T-helper 2 cell (primary cell): ENCODE measurements at places on chromosomes 16 and 17.
A peak's percentile ranks its signal among the peaks of the same experiment; 100 is the strongest.

DNA sequence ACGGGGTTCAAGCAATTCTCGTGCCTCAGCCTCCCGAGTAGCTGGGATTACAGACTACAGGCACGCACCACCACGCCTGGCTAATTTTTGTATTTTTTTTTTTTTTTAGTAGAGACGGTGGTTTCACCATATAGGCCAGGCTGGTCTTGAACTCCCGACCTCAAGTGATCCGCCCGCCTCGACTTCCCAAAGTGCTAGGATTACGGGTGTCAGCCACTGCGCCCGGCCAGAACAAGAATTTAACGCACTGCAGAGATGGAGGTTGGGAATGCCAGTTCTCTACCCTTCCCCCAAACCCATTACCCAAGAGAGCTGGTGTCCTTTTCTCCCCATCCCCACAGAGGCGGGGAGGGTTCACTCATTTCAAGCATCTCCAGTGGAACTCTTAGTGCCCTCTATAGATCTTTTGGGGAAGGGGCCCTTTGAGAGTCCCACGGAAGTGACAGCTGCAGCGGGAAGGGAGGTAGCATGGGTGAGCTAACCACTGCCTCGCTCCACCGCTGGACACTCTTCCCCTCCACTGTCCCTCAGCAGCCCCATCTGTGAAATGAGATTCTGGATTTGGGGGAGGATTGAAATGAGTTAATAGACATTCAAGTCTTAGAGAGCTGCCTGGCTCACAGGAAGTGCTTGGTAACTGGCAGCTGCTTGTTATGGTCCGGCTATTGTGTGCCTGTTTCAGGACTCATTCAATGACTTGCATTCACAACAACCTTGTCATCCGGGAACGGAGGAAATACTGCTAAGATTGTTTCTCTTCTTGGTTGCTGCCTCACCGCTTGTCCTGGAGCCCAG is 3.5 kb upstream of the UBALD2 start:
- no peak for DNase-seq

GRCh38 chr17:77354670-77355455 is 214.1 kb downstream of the SEC14L1 start:
- no peak for DNase-seq

GRCh38 chr17:72488555-72489271 is 367.9 kb downstream of the SOX9 start:
- DNase-seq, result no peak

- DNase-seq, result peak; percentile 83
These were observed at the start of gene SEPTIN1 for GRCh38 chr16:30382111-30382881. Gene SEPTIN1 (minus strand): TSS chr16:30382561. CDS start chr16:30382542, 19 bp downstream.

DNA sequence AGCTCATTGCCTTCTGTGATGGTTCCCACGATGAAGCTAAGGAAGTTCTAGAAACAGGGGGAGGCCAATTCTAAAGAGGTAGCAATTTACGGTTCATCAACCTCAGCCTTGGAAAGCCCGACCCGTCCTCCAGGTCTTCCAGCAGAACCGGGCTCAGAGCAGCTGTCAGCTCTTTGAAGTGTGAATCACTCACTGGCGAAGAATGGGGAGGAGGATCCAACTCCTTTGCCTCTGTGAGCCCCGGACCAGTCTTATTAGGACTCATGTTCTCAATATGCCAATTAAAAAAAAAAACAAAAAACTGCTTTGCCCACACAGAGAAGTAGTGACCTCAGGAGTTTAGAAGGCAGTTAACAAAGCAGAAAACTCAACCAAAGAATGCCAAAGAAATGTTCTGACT is 31.4 kb downstream of the STX8 start:
- DNase-seq, result no peak

GRCh38 chr17:82098939-82099763 is 1.1 kb upstream of the FASN start:
- DNase-seq, result no peak

GRCh38 chr16:81651758-81652718 is 127.1 kb upstream of the PLCG2 start:
- no peak for DNase-seq

DNA sequence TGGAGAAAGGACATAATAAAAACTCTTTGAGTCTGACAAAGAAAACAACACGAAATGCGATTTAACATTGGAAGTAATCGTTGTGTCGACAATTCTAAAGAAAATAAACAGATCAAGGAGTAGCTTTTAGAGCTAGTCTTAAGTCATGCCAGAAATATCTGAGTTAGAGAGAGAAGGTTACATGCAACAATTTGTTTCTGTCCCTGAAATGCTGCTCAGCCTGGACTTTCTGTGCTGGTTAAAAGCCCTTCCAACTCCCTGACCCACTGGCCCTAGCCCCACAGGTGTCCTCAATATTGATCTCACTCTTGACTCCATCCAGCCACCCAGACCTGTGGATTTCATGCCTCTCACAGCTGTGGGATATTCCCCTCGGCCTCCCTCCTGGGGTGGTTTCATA is 33.2 kb upstream of the TEX2 start:
- no peak for DNase-seq

DNA sequence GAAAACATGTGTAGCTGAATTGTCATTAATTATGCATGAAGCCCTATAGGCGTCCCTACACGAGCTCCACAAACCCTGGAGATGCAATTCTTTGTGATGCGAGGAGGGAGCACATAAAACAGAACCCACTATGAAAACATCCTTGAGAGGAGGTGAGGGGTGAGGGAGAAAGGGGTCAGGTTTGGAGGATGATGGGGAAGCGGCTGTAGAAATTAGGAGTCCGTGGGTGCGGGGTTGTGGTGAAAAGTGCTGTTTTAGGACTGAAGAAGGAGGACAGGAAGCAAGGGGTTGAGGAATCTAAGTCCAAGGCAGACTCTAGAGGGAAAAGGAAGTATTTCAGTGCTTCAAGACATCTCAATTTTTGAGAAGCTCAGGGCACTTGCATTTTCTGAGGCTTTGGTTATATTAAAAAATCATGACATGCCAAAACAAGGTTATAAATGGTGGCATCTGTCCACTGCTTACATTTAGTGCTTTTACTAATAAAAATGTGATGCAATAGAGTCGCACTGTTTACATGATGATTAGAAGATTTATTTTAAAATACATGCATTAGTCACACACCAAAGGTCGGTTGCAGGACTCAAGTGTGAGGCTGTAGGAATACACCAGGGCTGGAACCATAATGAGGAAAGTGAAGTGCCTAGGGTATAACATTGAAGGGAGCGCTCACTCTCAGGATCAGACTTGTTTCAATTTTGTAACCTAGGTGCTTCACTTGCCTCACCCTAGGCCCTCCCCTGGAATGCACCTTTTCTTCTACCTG is 379.5 kb downstream of the HS3ST4 start:
- DNase-seq, result no peak

DNA sequence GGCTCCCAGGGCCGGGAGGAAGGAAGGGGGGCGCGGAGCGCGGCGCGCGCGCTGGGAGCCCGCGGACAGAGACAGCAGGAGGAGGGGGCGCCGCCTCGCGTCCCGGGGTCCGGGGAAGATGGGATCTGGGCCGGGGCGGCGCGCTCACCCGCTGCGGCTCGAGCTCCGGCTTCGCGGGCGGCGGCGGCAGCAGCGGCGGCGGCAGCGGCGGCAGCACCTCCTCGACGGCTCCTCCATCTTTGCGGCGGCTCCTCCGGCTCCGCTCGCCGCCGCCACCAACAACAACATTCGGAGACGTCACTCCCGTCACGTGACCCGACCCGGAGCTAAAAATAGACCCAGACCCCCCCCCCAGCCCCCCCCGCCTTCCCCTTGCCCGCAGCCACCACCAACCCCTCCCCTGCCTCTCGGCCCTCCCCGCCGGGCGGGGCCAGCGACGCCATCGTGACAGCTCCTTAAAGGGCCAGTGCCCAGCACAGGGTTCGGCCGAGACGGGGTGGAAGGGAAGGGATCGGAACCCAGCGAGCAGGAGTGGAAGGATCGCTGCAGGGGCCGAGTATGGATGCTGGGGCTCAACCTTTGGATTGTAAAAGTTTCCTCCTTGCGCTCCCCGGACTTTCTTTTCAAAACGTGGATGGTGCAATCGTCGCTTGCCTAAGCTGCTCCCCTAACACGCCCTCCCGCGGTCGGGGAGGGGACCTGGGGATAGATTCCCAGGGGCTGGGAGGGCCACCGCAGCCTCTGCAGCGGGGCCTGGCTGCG is at the start of gene HDAC5:
HDAC5 (minus strand) TSS at position 286 of the 762 bp plus-strand sequence. CDS start 6,126 bp downstream, outside the sequence.
- DNase-seq, result peak; percentile 96

DNA sequence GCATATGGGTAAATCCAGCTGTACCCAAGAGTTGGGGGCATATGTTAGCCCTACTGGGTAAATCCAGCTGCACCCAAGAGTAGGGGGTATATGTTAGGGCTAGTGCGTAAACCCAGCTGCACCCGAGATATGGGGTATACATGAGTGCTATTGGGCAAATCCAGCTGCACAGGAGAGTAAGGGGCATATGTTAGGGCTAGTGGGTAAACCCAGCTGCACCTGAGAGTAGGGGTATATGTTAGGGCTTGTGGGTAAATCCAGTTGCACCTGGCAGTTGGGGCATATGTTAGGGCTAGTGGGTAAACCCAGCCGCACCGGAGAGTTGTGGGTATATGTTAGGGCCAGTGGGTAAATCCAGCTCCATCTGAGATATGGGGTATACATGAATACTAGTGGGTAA is 80.9 kb downstream of the WWOX start:
- DNase-seq, result no peak

- DNase-seq, result no peak
These were observed 12.7 kb upstream of the CD300A start for GRCh38 chr17:74453665-74454196.

- DNase-seq, result no peak
These were observed 9.4 kb upstream of the ELAC2 start for GRCh38 chr17:13027246-13027645.

DNA sequence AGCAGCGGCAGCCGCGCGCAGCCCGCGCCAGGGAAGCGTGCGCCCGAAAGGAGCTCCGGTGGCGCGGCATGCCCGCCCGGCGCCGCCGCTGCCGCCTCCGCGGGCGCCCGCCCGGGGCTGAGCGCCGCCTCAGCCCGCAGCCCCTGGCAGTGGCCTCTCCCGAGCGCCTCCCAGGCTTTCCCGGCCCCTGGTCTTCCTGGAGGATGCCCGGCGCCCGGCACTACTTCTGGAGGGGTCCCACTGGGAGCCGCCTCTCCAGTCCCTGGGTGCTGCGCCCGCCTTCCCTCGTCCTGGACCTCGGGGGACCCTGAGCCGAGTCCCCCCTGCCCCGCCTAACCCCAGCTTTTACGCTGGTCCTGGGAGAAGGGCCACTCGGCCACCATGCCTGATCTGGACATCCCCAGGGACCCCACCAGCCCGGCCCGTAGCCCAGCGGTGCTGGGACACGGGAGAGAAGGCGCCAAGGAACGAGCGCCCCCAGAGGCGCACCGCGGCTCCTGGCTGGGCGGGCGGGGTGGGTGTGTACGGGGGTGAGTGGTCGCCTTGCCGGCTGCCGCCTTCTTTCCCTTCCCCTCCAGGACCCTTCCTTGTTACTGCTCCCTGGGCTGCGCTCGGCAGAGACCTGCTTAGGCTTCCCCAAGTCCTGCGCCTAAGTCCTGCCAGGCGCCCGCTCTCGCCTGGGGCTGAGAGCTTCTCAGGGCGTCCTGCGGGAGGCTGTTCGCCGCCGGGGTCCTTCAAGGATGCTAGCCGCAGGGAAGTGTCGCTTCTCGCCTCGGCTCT is 704 bp downstream of the ASIC2 start:
- DNase-seq, result no peak

DNA sequence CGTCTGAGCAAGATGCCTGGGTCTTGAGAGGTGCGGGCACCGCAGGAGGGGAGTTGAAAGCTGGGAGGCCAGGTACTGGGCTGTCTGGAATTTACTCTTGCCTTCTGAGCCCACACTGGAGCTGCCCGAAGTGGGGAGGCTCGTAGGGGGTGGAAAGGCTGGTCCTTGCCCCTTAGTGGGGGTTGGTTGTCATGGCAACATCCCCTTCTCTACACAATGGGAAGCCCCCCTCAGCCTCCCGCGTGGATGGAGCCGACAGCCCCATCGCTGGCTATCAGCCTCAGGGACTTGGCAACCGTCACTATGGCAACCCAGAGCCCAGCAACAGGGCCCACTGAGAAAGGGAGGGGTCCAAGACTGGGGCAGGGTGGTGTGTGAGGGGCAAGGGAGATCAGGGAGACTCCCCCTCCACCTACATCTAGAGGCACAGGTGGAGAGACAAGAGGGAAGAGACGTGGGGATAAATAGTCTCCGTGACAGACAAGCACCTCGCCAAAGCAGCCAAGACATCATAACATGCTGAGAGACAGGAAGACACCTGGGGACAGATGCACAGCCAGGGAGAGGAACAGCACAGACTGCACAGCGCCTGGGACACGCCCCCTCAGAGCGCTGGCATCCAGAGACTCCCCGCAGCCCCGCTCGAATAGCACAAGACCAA is 5.3 kb upstream of the DNAH2 start:
- DNase-seq, result no peak

GRCh38 chr16:31130899-31131298 is 4.6 kb downstream of the PRSS8 start:
- DNase-seq, result no peak

DNA sequence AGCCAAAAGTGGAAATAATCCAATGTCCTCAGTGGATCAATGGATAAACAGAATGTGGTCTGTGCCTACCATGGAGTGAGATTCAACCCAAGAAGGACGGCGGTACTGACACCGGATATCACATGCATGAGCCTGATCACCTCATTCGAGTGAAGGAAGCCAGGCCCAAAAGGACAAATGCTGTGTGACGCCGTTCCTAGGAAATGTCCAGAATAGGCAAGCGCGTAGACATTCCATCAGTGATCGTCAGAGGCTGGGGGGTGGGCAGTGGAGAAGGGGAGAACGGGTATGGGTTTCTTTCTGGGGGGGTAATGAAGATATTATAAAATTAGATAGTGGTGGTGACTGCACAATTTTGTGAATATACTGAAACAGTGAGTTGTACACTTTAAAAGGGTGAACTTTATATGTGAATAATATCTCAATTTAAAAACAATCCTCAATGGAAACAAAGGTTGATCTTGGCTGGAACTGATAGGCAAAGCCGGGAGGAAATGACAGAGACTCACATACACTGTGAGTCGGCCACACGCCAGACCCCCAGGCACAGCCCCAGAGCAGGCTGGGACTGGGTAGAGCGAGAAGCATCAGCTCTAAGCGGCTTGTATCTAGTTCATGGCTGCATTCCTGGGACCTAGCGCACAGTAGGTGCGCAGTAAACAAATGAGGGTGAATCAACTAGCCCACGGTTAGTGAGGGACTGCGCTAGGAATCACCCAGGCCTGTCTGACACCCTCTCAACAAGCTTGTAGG is 3.5 kb downstream of the DBNDD1 start:
- no peak for DNase-seq

- DNase-seq, result no peak
These were observed 932 bp downstream of the ZNF267 start for GRCh38 chr16:31874366-31875111.

DNA sequence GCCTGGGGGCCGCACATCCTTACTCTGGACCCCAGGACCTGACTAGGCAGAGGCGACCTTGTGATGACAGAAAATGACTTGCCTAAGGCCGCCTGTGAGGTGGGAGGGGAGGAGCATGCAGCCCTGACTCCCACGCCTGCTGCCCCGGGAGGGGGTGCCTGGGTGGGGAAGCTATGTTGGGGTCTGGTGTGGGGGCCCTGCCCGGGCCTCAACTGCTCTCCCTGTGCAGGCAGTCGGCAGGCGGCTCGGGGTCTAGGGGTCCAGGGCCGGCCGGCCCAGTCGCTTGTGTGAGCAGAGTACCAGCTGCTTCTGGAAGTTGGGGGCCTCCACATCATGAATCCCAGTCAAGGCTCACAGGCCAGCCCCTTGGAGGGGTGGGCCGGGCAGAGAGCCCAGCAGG is 48.1 kb downstream of the PRMT7 start:
- DNase-seq, result no peak
